Mammary epithelial cell (primary cell): ENCODE measurements at places on chromosomes 3 and 15.

- no peak for DNase-seq
These were observed 1.6 kb upstream of the KLF15 start for GRCh38 chr3:126358816-126359181.

DNA sequence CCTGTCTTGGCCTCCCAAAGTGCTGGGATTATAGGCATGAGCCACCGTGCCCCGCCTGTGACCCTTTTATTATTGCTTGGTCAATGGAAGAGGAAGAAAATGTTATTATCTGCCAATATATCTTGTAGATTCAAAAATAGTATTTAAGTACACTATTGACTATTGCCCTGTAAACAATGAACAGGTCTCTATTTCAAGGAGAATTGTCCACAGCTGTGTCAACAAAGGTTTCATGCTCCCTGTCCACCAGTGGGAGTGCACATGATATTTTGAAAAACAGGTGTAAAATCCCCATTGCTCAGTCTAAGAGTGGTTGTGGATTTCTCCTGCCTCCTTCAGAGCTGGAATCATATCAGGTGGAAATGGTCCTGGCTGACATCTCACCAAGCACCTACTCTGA, 36.5 kb upstream of the IGF1R start:
- no peak for DNase-seq

GRCh38 chr15:22950256-22950990, 29.7 kb downstream of the CYFIP1 start:
- DNase-seq, result no peak

DNA sequence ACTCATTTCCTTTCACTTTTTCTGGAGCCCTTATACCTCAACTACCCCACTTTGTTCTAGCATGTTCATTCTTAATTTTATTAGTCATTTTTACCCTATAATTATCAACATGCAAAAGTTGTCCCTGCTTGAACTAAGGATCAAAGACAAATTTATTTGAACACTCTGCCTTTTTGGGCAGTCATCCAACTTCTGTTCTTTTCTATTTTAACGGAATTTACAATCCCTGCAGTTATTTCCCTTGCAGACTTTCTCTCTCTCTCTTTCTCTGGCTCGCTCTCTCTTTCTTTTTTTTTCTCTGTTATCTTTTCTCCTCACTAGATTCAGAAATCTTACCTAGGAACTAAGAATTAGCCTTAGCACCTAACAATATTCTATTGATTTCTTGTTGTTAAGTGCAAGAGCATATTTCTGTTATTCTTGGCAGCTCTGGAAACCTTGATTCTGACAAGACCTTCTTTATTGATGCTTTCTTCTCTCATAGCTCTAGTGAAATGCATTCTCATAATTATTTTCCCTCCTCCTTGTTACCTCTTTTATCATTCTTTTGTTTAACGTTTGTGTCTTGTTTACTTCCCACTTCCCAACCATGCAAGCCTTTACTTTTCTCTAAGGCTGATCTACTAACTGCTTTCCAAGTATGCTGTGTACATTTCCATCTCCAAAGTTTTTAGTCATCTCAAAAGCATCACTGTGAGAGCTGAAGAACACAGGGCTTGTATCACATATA, 951.6 kb downstream of the DIPK2A start:
- no peak for DNase-seq

DNA sequence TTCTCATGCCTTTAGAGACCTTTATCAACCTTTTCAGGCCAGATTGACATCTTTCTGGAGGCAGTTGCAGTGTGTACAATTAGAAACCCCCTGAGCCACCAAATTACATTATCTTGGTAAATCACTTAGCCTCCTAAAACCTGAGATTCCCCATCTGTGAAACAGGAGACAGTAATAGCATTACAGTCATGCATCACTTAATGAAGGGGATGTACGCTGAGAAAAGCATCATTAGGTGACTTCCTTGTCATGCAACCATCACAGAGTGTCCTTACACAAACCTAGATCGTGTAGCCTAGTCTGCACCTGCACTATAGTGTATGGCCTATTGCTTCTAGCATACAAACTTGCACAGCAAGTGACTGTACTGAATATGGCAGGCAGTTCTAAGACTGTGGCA, 400.8 kb upstream of the CNTN3 start:
- DNase-seq, result no peak

- peak; percentile 35 for DNase-seq
These were observed 4.7 kb upstream of the GNB4 start for GRCh38 chr3:179455954-179456353.

- DNase-seq, result no peak
These were observed 356.2 kb downstream of the OCA2 start for GRCh38 chr15:27742751-27743477.

DNA sequence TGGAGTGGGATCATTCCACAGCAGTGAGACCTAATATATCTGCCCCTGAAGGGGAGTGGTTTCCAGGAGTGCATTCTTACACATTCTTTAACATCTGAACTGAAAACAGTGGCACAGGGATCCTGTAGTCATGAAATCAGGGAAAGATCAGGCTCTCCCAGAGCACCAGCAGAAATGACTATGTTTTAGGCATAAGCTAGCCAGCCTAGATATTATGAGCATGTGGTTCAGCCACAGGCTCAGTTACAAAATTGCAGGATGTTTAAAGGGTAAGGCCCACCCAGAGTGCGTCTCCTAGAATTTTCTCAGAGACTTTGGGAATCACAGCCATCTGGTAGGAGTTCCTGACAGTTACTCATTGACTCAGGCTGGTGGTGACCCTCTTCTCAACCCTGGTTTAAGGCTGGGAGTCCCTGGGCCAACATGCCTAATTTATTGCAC, 20.9 kb downstream of the FSTL1 start:
- DNase-seq, result no peak

- DNase-seq, result peak; percentile 29
These were observed 267.3 kb downstream of the LPP start for GRCh38 chr3:188421151-188421821.

- no peak for DNase-seq
These were observed 279.8 kb downstream of the FOXP1 start for GRCh38 chr3:71303627-71304200.

GRCh38 chr3:178255315-178255714, 280.9 kb upstream of the KCNMB2 start:
- peak; percentile 22 for DNase-seq

- DNase-seq, result no peak
These were observed 19.1 kb downstream of the PAQR9 start for GRCh38 chr3:142944342-142944741.

- DNase-seq, result no peak
These were observed 25.5 kb downstream of the MAP2K1 start for GRCh38 chr15:66412220-66412619.

DNA sequence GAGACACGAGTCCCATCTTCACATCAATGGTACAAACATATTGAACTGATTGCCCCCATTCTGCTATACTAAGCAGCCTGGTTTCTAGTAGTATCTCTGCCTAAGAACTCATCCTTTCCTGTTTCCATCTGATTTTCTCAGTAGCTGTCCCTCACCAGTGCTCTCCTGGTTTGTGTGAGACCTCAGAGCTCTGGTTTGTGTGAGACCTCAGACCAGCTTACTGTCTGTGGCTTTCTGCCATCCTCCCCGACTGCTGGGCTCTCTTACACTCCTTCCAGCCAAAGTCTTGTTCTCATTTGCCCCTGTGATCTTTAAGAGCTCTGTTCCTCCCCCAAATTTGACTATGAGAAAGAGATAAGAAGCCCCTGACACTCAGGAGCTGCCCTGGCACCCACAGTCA, 41.1 kb upstream of the NEDD4 start:
- DNase-seq, result no peak

- DNase-seq, result no peak
These were observed 9.0 kb upstream of the IGDCC4 start for GRCh38 chr15:65431731-65432130.

GRCh38 chr3:183131186-183131725, 31.3 kb downstream of the LAMP3 start:
- no peak for DNase-seq

DNA sequence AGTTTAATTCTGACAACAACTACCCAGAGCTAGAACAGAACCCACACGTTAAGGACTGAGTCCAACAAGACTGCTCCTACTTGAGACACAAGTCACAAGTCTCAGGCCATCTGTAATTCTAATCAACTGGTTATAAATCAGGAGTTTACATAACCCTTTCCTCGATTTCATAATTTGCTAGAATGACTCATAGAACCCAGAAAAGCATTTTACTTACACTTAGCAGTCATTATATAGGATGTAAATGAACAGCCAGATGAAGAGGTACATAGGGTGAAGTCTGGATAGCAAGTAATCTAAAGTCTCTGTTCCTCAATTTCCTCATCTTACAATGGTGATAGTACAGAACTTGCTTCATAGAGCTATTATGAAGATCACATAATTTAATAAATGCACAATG, 1018.2 kb downstream of the DIPK2A start:
- peak; percentile 58 for DNase-seq

- no peak for DNase-seq
These were observed 301.0 kb upstream of the SLCO3A1 start for GRCh38 chr15:91552555-91552954.

DNA sequence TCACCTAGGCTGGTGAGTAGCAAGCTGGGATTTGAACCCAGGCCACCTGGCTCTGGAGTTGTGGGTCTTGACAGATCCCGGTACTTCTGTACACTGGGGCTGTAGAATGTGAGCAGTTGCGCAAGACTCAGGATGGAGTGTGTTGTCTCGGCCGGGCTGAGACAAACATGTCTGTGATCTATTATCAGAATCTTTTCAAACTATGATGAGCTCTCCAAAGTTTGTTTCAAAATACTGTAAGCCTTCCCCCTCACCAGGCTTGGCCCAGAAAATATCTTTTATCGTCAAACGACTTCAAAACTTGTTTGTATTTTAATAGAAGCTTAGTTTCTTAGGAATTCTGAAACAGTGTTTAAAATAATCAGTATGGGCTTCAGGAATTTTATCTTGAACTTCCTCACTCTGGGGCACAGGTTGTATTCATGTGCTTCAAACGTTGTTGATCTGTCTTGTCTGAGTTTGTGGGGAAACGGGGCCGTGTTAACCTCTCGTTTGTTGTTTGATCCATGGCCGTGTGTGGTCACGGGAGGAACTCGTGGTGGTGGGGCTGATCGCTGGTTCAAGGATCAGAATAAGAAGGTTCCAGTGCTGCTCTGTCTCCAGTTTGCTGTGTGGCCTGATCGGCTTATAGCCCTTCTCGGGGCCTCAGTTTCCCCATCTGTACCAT, 40.3 kb upstream of the TFRC start:
- no peak for DNase-seq

GRCh38 chr3:193688834-193689714, 96.1 kb downstream of the OPA1 start:
- no peak for DNase-seq

GRCh38 chr3:119257654-119258410, 17.2 kb upstream of the B4GALT4 start:
- no peak for DNase-seq

DNA sequence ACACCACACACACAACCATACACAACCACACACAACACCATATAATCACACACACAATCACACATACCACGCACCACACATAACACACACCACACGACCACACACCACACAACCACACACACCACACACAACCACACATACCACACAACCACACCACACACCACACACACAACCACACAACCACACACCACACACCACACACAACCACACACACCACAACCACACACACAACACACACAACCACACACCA, 24.2 kb downstream of the CPN2 start:
- no peak for DNase-seq

DNA sequence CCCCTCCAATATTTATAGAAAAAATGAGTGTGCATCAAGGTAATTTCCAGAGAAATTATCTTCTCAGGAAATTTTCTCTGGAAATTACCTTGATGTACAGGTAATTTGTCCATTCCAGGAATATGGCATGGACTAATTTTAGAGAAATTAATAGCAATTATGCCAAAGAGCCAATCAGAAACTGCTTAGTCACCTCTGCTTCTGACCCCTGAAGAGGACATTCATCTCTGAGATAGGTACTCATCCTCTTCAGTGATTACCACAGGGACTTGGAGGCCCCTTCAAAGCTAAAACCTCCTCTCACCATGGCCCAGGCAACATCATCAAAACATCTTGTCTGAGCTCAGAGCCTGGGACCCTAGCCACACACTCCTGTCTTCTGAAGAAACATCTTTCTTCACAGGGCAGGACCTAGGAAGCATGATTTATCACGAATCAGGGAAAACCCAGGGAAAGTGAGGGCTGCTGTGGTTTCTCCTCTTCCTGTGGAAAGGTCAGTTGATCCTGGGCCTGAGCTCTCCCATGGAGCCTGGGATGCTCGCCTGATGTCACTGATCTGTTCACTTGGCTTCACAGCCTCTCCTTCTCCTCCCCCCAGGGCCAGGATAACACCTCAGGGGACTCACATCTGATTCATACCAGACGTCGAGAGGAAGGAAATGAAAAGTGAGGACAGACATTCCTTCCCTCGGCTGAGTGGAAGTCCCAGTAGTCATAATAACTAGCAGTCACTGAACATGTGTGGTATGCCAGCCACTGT, 210.5 kb downstream of the DTWD1 start:
- DNase-seq, result peak; percentile 79

DNA sequence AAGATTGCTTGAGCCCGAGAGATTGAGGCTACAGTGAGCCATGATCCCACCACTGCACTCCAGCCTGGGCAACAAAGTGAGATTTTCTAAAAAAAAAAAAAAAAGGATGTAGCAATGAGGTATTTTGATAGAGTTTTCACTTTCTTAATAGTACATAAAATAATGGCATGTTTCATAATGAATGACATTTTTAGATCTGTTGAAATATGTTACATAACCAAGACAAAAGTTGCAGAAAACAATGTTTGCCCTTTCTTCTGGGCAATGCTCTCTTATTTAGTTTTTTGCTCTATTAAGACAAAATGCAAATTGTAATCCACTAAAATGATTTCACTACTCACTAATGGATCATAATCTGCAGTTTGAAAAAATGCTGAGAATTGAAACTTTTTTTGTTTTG, 4.4 kb upstream of the MAPK6 start:
- no peak for DNase-seq

DNA sequence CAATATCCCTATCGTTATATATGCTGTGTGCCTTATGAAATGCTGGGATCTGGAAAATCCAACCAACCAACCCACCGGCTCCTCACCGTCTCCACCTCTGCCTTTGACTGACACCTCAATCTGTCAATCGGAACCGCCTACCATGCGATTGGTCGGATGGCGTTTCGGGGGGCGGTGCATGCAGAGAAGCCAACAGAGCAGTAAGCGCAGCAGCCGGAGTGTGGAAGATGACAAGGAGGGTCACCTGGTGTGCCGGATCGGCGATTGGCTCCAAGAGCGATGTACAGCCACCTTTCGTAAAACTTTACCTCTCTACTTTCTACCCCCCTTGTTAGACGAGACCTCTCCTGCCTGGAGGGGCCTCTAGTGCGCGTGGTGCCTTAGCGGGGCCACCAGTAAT, 6.3 kb downstream of the CLK3 start:
- DNase-seq, result no peak

GRCh38 chr3:192303235-192303634, 424.1 kb downstream of the FGF12 start:
- no peak for DNase-seq

- no peak for DNase-seq
These were observed 1.4 kb downstream of the CACNA2D3 start for GRCh38 chr3:54123776-54124196.
